ENCODE measurements at places on chromosomes 3 and 15.

- H3K4me1 ChIP-seq, result peaks cover 3% of the 10 kb centered on the region
- DNase-seq, result no peak
- no peaks in the 10 kb centered on the region for H3K36me3 ChIP-seq
Observed at GRCh38 chr3:73602170-73602569, 22.6 kb downstream of the PDZRN3 start.

DNA sequence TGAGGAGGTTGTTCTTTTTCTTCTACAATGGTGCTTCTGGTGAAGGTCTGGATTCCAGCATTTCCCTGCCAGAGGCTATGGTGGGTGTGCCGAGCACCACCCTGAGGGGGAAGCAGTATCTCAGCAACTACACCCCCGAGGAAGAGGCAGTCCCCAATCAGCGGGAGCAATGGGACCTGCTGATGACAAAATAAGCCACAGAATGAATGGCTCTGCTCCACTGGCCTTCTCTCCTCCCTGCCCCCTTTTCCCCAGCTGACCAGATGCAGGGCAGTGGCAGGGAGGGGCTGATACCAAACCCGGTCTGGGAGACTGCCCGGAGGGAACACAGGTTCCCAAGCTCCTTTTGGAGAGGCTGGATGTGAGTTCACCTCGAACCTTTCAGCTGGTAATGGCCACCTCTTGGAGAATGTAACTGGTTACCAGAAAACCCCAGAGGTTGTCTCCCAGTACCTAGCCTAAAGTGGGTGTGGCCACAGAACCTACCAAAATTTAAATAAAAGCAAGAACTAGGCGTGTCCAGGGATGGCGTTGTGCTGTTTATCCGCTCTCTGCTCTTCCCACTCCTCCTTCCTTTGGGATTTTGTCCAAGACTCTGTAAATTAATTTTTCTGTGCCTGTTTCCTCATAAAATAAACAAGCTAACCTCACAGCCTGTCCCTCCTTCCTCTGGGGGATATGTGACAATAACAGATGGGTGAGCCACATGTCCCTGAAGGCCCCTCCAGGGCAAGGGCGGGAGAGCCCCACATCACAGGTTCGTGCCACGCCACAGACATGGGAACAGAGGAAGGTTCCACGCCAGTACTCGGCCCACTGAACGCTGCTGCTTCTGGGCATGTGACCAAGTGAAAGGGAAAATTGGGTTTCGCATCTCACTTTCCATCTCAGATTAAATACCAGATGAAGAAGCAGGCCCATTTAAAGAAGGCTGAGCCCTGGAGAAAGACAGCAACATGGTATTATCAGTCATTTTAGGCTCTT is 35.1 kb upstream of the SPTBN5 start:
- H3K27me3 ChIP-seq, result no peaks in the 10 kb centered on the region
- no peak overlapping the region for H3K4me3 ChIP-seq
- H3K36me3 ChIP-seq, result no peaks in the 10 kb centered on the region
- H3K27ac ChIP-seq, result peak overlapping the region; percentile 28
- H3K4me1 ChIP-seq, result peaks cover 6% of the 10 kb centered on the region
- DNase-seq, result no peak

- no peaks in the 10 kb centered on the region for H3K36me3 ChIP-seq
- no peak for DNase-seq
- H3K27ac ChIP-seq, result peak overlapping the region; percentile 96
- no peaks in the 10 kb centered on the region for H3K27me3 ChIP-seq
- peaks cover 38% of the 10 kb centered on the region for H3K4me1 ChIP-seq
Observed at GRCh38 chr15:74783072-74783807, 1.4 kb downstream of the CSK start.

- no peak overlapping the region for H3K4me3 ChIP-seq
- H3K36me3 ChIP-seq, result no peaks in the 10 kb centered on the region
- no peaks in the 10 kb centered on the region for H3K4me1 ChIP-seq
- no peak overlapping the region for H3K27ac ChIP-seq
- H3K27me3 ChIP-seq, result no peaks in the 10 kb centered on the region
Observed at GRCh38 chr3:63918321-63918720, 6.1 kb upstream of the SCAANT1 start.

- H3K4me1 ChIP-seq, result no peaks in the 10 kb centered on the region
- no peak overlapping the region for H3K4me3 ChIP-seq
- no peak for DNase-seq
Observed at GRCh38 chr3:180036092-180036670, 556 bp downstream of the PEX5L start.

DNA sequence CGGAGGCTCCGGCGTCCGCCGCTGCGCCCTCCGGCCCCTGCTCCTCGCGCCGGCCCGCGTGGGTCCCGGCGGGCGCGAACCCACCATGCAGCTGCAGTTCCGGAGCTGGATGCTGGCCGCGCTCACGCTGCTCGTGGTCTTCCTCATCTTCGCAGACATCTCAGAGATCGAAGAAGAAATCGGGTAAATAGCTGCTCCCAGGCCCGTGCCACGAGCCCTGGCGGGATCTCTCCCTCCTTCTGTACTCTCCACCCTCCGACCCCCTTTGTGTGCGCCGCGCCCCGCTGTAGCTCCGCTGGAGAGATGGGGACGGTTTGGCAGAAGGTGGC is 263 bp downstream of the ST8SIA2 start:
- H3K4me3 ChIP-seq, result peak overlapping the region; percentile 16
- H3K4me1 ChIP-seq, result no peaks in the 10 kb centered on the region
- no peak overlapping the region for H3K27ac ChIP-seq
- H3K27me3 ChIP-seq, result peaks cover 66% of the 10 kb centered on the region
- no peak for DNase-seq

DNA sequence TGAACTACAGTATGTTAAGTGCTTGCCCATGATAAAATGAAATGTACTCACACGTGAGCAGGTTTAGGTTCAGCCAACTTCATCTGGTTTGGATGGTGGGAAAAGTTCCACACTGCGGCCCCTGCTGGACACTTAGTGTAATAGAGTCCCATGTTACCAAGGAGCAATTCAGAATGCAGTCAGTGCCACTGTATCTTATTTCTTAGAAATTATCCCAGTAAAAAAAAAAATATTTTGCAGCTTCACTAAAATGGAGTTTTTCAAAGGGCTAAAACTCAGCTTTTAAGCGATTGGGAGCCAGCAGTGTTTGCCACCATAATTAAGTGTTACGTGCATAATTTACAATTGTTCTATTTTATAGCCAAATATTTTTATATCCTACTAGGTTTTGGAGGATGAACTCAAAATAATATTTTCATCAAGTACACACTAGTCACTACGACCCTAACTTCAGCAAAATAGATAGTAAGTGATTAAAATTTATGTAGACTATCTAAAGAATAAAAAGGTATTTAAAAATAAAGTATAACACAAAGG is 371.7 kb upstream of the GBE1 start:
- no peak overlapping the region for H3K4me3 ChIP-seq
- no peak overlapping the region for H3K27ac ChIP-seq
- no peaks in the 10 kb centered on the region for H3K4me1 ChIP-seq
- DNase-seq, result no peak

- no peaks in the 10 kb centered on the region for H3K4me1 ChIP-seq
- H3K36me3 ChIP-seq, result peaks cover 4% of the 10 kb centered on the region
- no peak overlapping the region for H3K4me3 ChIP-seq
- no peak overlapping the region for H3K27ac ChIP-seq
- H3K27me3 ChIP-seq, result no peaks in the 10 kb centered on the region
Observed at GRCh38 chr15:58909616-58910015, 23.9 kb downstream of the SLTM start.

DNA sequence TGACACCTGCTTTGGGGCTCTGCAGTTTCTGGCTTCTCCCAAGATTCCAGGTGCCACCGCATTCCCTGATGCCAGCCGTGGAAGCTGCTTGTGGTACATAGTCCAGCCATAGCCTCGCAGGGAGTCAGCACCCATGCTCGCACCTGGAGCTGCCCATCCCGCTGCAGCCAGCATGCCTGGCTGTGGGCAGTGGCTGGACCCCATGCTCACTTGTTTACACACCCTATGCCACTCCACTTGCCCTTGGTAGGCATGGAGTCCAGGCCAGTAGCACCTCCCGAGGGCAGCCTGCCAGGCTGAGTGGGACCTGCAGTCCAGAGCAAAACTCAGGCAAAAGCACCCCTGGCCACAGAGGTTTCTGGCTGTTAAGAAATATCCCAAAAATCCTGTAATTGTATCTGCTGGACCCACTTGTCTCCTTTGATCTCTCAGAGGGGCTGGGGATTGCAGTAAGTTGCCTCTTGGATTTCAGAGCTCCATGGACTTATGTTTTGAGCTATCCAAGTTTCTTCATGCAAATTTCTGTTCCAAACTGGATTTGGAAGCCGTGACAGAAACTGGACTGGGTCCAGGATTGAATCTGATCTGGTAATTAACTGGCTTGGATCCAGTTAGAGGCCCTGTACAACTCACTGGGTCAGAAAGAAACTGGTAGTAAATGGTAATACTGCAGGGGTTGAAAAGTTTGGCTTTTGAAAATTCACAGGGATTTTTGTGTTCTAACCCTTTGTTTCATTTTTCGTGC is 149.3 kb downstream of the FMN1 start:
- no peaks in the 10 kb centered on the region for H3K36me3 ChIP-seq
- peak overlapping the region; percentile 51 for H3K27ac ChIP-seq
- H3K4me3 ChIP-seq, result no peak overlapping the region
- no peaks in the 10 kb centered on the region for H3K4me1 ChIP-seq
- H3K27me3 ChIP-seq, result no peaks in the 10 kb centered on the region

DNA sequence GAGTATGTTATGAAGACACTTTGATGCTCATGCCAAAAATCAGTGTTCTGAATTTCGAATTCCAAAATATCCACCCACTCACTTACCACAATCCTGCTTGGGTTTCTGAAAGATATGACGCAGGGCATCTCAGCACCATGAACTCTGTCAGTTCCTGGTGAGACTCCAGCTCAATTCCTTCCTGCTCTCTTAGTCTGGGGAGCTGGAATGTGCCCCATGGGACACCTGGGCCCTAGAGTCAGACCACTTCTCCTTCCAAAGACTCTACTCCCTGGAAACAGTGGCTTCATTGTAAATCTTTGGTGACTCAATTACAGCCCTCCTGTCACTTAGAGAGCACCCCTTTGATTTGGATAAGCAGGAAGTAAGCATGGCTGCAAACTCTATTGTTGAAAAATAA is 50.5 kb downstream of the CD86 start:
- DNase-seq, result no peak
- H3K27ac ChIP-seq, result peak overlapping the region; percentile 45
- no peaks in the 10 kb centered on the region for H3K36me3 ChIP-seq
- no peaks in the 10 kb centered on the region for H3K27me3 ChIP-seq
- no peaks in the 10 kb centered on the region for H3K4me1 ChIP-seq

DNA sequence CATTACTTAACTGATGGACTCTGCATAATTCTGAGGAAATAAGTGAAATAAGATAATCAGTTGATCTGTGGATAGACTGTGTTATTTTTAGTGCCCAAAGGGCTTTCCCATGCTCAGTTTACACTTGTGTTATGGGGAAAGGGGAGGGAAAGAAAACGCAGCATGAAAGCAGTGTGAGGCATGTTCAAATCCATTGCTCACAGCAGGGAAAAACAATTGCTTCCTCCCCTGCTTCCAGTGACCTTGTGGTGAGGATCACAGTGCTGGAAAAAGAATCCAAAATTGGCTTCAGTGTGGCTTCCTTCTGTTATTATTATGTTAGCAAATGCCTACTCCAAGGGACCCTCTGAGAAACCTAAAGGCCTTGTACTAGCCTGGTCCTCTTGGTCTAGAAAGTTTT is 285.1 kb upstream of the CDIN1 start:
- no peaks in the 10 kb centered on the region for H3K36me3 ChIP-seq
- H3K4me3 ChIP-seq, result no peak overlapping the region
- DNase-seq, result no peak
- H3K27me3 ChIP-seq, result no peaks in the 10 kb centered on the region

- H3K27ac ChIP-seq, result no peak overlapping the region
- H3K27me3 ChIP-seq, result no peaks in the 10 kb centered on the region
- H3K36me3 ChIP-seq, result no peaks in the 10 kb centered on the region
- no peak overlapping the region for H3K4me3 ChIP-seq
- no peak for DNase-seq
- no peaks in the 10 kb centered on the region for H3K4me1 ChIP-seq
Observed at GRCh38 chr3:118529554-118529953, 505.1 kb downstream of the IGSF11 start.

DNA sequence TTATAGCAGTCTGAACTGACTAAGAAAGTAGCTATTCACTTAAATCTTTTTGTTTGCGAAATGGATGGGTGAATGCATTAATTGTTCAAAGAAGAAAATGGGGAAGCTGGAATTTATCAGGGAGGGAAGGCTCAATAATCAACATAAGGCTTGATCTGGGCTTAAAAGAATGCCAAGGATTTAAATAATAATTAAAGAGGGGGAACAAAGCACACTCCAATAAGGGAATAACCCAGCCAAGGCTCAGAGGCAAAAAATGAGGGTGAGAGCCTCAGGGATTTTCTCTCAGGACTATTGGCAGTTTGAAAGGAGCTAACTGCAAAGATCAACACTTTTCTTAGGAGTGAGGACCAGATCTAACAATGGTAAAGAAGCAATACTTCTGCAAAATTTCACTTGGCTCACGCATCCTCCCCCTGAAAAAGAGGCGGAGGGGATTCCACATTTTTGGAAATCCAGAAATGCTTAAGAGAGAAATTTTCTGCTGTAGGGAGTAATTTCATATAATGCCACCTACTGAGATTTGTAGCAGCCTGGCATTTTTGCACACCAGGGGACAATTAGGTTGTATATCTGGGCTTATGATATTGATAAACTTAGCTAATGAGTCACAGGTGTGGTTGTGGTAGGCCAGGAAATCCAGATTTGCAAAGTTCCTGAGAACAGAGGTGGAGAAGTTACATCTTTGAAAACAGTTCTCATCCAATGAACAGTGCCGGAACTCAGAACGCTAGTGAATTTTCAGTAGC is 405.1 kb downstream of the TUSC7 start:
- H3K36me3 ChIP-seq, result no peaks in the 10 kb centered on the region
- H3K4me3 ChIP-seq, result no peak overlapping the region
- no peaks in the 10 kb centered on the region for H3K27me3 ChIP-seq
- H3K27ac ChIP-seq, result no peak overlapping the region

GRCh38 chr3:64387688-64388087 is 162.4 kb upstream of the PRICKLE2 start:
- no peak overlapping the region for H3K4me3 ChIP-seq
- no peaks in the 10 kb centered on the region for H3K36me3 ChIP-seq
- H3K4me1 ChIP-seq, result no peaks in the 10 kb centered on the region
- H3K27ac ChIP-seq, result no peak overlapping the region

DNA sequence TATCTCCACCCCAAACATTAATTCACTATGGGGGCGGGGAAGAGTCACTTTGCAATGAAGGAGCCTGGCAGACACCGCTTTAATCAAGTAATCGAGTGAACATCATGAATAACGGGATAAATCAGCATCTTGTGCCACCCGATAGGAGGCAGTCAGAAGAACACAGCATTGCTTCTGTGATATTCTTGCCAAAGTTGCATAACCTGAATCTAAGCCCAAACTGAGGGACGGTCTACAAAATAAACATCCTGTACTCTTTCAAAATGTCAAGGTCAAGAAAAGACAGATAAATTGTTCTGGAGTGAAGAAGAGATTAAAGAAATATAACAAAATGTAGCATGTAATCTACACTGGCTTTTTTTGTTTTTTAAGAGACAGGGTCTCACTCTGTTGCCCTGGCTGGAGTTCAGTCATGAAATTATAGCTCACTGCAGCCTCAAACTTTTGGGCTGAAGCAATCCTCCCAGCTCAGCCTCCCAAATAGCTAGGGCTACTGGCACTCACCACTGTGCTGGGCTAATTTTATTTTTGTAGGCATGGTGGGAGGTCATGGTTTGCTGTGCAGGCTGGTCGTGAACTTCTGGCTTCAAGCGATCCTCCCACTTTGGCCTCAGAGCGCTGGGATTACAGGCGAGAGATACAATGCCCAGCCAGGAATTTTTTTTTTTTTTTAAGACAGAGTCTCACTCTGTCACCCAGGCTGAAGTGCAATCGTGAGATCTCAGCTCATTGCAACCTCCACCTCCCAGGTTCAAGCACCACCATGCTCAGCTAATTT is 20.1 kb upstream of the VWA5B2 start:
- no peak for DNase-seq
- H3K36me3 ChIP-seq, result no peaks in the 10 kb centered on the region
- no peaks in the 10 kb centered on the region for H3K4me1 ChIP-seq
- H3K27me3 ChIP-seq, result peaks cover 6% of the 10 kb centered on the region
- H3K4me3 ChIP-seq, result no peak overlapping the region
